ENCODE measurements at places on chromosomes 6 and 20.

- DNase-seq = no peak
Measured at GRCh38 chr6:106460481-106460880, 100.0 kb downstream of the CRYBG1 start.

DNA sequence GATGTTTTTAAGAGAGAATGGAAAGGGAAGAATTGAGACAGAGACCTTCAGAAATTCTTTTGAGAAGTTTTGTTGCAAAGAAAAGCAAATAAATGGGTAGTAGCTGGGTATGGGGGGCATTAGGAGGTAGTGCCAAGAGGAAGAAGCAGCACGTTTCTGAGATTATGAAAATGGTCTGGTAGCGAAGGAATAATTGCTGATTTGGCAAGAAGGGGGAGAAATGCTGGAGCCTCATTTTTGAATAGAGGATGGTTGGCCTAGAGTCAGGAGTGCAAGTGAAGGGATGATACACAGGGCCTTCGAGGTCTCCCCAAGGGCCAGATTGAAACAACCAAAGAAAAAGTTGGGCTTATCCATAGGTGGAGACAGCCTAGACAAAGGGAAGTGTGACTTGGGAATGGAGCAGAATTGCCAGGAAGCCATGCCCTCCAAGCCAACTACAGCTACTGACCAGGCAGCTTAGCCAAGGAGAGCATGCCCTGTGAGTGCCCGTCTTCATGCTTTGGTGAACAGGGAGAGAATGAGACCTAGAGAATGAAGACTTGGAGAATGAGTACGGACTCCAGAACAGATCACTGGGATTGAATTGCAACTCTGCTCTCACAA, 14.2 kb upstream of the TBC1D7 start:
- DNase-seq = no peak

DNA sequence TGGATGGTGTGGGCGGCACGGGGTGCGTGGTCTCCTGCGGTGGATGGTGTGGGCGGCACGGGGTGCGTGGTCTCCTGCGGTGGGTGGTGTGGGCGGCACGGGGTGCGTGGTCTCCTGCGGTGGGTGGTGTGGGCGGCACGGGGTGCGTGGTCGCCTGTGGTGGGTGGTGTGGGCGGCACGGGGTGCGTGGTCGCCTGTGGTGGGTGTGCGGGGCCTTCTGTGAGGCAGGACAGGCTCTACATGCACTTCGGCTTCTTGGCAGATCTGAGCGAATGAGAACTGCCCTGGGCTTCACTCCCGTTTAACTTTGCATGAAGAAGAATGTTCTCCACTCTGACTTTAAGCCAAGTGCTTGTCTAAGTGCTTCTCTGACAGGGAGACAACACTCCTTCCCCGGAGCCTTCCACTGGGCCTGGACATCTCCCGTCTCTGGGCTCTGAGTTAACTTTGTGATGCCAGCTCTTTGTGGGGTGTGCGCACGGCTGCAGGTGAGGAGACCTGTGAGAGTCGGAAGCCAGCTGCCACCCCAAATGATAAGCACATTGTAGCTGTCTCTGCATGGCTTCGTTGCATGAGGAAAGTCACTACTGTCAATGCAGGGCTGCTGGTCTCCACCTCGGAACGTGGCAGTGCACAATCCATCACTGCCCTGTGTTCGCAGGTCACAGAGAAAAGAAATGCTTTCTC, 244.8 kb downstream of the DLL1 start:
- DNase-seq = no peak

GRCh38 chr6:170135821-170136471, 154.9 kb downstream of the DLL1 start:
- DNase-seq = no peak

DNA sequence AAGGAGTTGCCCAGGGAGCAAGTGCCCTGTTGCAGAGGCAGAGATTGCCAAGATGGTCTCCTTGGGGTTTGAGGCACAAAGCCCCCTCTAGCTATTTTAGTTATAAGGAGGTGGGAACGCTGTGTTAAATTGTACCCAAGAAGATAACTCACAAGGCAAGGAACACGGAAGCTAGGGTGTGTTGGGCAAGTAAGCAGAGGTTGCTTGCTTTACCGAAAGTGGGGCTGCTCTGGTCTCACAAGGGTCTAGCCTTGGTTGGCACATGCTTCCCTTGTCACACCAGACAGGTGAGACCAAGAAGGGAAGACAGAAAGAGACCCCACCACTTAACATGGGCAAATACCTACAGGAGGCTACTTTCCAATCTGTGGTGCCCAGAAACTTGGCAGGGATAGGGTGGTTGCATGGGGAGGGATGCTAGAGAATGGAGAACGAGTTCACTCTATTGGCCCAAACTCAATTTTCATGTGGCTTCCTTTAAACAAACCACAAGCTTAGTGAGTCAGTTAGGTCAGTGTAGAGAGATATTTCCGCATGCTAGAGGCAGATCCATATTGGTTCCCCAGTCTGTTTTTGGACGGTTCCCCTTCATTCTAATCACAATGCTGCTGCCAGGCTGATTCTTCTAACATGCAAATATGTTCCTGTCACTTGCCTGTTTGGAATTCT, 42.4 kb downstream of the PLAGL1 start:
- DNase-seq = no peak

- DNase-seq = no peak
Measured at GRCh38 chr20:60802676-60803075, 449.4 kb upstream of the CDH4 start.

GRCh38 chr20:56730003-56730402, 100.9 kb downstream of the TFAP2C start:
- DNase-seq = no peak

- no peak for DNase-seq
Measured at GRCh38 chr6:126396131-126396530, 56.2 kb downstream of the CENPW start.

GRCh38 chr6:133313068-133313467, 71.9 kb downstream of the EYA4 start:
- no peak for DNase-seq

GRCh38 chr20:56222945-56223344, 25.6 kb upstream of the MC3R start:
- no peak for DNase-seq

GRCh38 chr6:35220711-35221110, 7.0 kb downstream of the SCUBE3 start:
- DNase-seq = no peak

GRCh38 chr6:65182681-65183080, 524.3 kb downstream of the EYS start:
- DNase-seq = no peak

- no peak for DNase-seq
Measured at GRCh38 chr6:80339421-80339820, 232.9 kb downstream of the BCKDHB start.

- DNase-seq = no peak
Measured at GRCh38 chr20:59145924-59146779, 17.5 kb upstream of the ZNF831 start.
